ENCODE measurements at places on chromosomes 7 and 10.

DNA sequence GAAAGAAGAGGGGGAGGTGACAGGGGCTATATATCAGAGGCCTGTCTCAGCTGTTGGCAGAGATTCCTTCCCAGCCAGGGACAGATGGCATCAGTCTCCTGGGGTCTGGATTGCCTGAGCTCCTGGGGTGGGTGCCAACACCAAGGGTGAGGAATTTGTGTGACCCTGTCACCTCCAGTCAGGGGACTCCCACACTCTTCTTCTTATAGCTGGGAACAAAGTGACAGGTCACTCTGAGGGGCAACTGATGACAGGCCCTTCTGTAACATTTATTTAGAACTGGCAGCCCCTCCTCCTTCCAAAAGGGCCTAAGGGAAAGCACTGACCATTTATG is 53.7 kb upstream of the DUSP5 start:
- DNase-seq, result no peak

DNA sequence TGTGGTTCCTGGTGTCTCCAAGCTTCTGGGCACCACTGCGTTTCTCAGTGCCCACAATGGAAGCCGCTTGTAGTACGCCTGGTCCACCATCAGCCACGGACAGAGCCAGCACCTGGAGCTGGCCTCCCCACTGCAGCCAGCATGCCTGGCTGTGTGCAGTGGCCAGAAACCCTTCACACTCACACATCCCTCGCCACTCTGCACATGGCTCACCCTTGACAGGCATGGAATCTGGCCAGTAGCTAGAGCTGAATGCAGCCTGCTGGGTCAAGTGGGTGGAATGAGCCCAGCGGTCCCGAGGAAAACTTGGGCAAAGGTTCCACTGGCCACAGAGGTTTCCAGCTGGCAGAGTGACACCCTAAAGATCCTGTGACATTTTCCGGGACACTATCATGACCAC is 146.0 kb upstream of the ADO start:
- no peak for DNase-seq

DNA sequence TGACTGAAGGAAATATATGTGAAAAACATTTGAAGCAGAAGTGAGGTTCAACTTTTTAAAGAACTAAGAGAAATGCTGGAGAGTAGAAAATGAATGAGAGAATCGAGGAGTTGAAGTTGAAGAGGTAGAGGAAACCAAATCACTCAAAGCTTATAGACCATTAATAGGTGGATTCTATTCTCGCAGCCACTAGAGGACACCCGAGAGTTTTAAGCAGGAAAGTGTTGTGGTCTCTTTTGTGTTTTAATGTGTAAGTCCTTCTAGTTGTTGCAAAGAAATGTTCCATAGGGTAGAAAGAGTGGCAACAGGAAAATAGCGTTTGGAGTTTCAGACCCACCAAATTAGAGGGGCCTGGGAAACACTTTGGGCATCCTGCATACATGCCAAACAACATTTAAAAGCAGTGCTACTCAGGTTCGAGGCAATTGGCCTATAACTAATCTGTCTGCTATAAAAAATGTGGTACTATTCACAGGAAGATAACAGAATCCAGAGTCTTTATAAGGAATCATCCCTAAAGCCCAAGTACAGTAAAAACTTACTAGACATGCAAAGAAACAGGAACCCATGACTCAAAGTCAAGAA is 75.3 kb upstream of the TAS2R16 start:
- no peak for DNase-seq

- DNase-seq, result peak; percentile 33
These were observed at the start of gene CTBP2 for GRCh38 chr10:125159932-125160855. Gene CTBP2, minus strand, starts transcription at chr10:125160563.

- DNase-seq, result no peak
These were observed 18.8 kb upstream of the GARS1 start for GRCh38 chr7:30575910-30576309.

- DNase-seq, result peak; percentile 74
These were observed 49.4 kb downstream of the HK1 start for GRCh38 chr10:69327463-69328379.

GRCh38 chr10:43048301-43049051 is 28.4 kb upstream of the RET start:
- no peak for DNase-seq

DNA sequence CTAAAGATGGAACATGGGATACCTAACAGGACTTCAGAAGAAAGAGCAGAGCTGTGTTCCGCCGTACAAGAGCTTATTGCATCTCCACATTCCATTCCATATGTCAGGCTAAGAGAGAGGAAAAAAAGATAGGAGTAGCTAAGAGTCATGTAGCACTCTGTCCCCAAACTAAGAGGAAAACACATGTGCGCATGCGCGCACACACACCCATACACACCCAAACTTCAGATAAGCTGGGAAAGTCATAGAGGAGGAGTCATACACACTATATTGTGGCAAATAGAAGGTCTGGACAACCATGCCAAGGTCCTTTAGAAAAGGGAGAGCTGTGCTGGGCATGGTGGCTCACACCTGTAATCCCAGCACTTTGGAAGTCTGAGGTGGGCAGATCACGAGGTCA is 132.4 kb downstream of the RAB11FIP2 start:
- no peak for DNase-seq

- no peak for DNase-seq
These were observed 351.9 kb upstream of the CELF2 start for GRCh38 chr10:10665750-10666149.

GRCh38 chr10:127922675-127923366 is 15.9 kb downstream of the PTPRE start:
- DNase-seq, result no peak

DNA sequence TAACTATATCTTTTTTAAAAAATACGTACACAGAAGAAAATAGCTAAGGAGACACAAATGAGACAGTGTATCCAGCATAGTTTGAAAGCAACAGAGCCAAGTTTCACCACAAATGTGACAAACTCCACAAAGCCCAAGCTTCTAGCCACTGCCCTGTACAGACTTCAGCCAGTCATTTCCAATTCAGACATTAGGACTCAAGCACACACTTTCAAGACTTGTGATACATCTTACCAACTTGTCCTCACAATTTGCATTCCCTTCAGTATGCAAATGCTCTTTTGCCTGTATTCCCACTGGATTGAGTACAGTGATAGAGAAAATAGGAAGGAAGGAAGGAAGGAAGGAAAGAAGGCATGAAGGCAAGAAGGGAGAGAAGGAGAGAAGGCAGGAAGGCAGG is 510.4 kb downstream of the KCNMA1 start:
- DNase-seq, result no peak

- no peak for DNase-seq
These were observed 112.5 kb downstream of the DOCK1 start for GRCh38 chr10:127017541-127018297.

DNA sequence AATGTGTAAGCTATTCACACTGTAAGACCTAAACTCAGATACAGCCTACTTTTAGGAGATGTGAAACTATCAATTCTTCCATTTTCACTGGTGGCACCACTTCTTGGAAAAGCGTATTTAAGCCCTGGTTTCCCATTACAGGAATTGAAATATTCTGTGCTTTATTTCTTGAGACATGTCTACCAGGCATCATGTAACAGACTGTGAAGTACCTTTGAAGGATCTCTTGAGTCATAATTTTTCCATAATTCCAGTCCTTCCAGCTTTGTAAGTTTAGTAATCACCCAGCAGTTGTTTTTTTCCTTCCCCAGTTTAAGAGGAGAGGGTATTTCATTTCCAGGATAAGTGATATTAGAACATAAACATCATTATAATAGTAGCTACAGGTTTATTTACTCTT is 186.0 kb upstream of the PRPS1L1 start:
- DNase-seq, result no peak

DNA sequence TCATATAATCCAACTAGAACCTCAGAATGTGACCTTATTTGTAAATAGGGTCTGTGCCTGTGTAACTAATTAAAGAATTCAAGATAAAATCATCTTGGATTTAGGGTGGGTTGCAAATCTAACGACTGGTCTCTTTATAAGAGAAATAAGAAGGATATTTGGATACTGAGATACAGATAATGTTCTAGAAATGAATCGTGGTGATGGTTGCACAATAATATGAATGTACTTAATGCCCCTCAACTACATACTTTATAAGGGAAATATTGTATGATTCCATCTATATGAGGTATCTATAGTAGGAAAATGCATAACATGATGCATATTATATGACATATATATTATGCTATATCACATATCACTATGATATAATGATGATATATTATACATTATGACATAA is 265.7 kb downstream of the SEMA3D start:
- DNase-seq, result no peak

GRCh38 chr7:35680403-35681013 is 14.4 kb downstream of the HERPUD2 start:
- no peak for DNase-seq

- no peak for DNase-seq
These were observed 910 bp downstream of the WIPF3 start for GRCh38 chr7:29806995-29807841.

- no peak for DNase-seq
These were observed 360.3 kb downstream of the FRMD4A start for GRCh38 chr10:13970236-13970956.

GRCh38 chr10:63268149-63268797 is 135.1 kb downstream of the NRBF2 start:
- no peak for DNase-seq

DNA sequence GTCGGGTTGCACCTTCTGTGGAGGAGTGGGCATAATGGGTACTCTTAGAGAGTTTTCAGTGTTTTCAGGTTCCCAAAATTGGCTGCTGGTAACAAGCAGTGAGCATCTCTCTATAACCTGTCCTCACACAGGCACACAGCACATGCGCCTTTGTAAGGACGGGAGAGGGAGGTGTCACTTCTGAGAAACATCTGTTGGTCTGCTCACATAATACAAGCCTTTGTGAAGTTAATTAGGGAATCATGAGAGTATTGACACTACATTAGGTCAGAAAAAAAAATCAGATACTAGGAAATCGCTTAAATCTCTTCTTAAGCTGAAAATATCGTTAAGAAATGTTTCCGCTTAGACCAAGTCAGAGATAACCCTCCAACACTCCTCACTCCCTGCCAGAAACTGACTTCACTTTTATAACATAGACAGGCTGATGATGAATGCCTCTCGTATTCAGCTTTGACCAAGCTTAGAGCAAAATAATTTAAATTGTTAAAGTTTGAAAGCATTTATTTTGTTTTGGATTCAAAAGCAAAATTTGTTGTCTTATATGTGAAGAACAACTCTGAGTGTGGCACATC is 769.7 kb downstream of the TNS3 start:
- DNase-seq, result no peak

- DNase-seq, result no peak
These were observed 223.0 kb downstream of the AHR start for GRCh38 chr7:17521437-17521836.

DNA sequence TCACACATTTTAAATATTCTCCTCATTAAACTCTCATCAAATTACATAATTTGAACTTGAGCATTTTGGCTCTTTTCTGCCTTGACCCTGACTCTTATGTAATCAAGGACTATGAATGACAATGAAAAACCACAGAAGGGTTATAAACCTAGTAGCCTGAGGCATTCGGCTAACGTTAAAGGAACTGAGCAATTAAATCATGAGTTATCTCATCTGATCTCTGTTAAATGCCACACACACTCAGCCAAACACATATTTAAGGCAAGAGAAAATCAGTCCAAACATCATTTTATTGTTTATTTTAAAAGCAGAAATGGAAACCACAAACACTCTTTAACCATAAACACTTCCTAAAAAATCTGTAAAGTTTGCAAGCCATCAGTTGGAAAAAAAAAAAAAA is 204.3 kb downstream of the DGKI start:
- DNase-seq, result no peak

GRCh38 chr7:33950047-33950714 is 44.8 kb downstream of the BMPER start:
- DNase-seq, result no peak

DNA sequence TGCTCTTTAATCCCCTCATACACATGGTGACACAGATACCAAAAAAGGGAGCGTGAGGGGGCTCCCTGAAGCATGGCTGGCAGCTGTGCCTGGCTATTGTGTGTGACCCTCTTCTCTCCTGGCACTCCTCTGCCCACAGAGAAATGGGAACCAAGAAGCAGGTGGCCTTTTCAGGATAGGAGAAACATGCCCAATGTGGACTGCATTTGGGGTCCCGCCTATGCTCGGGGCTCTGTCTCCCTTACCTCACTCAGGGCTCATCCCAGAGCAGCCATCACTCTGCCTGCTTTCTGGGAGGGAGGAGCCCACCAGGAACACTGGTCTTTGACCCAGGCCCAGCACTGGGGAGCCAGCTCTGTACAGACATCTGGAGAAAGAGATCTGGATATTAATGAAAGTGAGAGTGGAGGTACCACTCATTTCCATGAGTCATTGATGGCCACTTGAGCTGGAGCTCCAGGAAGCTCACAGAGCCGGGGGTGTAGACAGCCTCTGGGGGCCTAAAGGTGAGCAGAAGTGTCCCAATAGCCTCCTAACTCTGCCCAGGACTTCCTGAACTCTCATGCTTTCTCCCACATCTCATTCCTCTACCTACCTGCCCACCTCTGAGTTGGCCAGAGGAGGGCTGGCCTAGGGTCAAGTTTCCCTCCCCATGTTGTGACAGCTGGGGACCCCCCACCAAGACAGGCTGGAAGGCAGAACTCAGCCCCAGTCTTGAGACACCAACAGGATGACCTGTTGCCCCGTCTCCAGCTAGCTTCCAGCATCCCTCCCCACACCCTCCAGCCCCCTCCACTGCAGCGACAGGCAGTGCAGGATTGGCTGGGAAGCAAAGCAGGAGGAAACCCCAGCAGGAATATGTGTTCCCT is 42.6 kb downstream of the DRGX start:
- DNase-seq, result no peak

DNA sequence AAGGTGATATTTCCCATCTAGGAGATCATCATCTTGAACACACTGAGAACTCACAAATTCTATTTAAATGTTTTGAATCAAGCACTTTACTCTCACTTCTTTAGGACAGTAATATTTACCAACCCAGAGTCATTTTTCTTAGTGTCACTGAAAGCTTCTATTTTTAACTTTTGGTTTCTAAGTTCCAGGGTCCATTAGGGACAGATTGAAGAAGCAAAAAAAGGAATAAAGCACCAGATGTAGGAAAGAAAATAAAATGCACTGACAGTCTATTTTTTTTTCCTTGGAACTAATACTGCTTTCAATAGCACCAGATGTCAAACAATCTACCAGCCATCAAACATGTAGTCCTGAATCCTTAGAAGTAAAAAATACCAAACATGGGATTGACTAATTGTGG is 526.7 kb upstream of the LRRN3 start:
- no peak for DNase-seq
